ENCODE measurements at places on chromosomes 5 and 9. TPM values are rescaled to one million over a fixed set of nuclear protein-coding genes. Genes with fewer than 3 reads are reported as not detected.

GRCh38 chr5:154118893-154119336 lies 71.6 kb upstream of the GALNT10 start:
- DNase-seq = no peak

DNA sequence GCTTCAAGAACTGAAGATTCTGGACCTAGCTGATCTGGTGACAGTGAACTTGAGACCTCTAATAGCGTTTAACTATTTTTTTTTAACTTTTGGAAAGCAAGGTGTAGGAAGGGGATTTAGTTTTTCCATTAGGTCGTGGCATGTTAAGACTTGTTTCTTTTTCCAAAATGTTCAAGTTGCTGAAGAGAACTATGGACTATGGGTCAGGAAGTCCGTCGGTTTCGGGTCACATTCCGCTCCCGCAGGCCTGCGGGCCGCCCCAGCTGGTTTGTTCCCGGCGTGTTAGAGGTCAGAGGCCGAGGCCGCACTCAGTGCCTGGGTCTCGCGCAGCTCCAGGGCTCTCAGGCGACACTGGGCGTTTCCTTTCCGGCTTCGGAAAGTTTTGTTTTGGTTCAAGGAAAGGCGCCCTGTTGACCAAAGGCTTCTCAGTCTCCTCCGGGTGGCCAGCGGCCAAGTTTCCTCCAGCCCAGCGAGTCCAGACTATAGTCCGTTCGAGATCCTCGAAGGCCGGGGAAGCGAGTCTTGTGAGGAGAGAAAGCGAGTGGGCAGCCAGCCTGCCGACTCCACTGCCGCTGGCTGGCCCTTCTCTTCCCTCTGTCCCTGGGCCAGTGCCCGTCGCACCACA lies 586 bp upstream of the FCHO2 start:
- DNase-seq = no peak

- no peak for DNase-seq
Observed at GRCh38 chr5:68299575-68299974, 84.0 kb downstream of the PIK3R1 start.

DNA sequence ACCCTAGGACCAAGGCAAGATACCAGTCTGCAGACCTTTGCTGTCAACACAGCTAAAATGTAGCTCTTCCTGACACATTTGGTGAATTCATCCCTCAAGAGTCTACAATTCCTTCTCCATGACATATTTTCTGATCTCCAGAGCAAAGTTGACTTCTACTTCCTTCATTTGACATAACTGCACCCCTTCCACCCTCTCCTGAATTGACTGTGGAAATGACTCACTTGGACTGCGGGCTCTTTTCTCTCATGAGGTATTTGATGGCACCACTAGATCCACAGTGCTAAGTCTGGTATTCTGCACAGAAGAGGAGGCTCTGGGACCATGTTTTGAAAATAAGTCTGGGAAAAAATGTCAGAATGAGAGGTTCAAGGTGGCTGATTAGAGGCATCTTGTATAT lies 338.4 kb upstream of the TRPC7 start:
- DNase-seq = no peak

PCDH12 gene
- 0.14 TPM for polyA plus RNA-seq
